Left ventricle myocardium superior (tissue), 1 donor: ENCODE measurements at places on chromosomes 2 and 18.

DNA sequence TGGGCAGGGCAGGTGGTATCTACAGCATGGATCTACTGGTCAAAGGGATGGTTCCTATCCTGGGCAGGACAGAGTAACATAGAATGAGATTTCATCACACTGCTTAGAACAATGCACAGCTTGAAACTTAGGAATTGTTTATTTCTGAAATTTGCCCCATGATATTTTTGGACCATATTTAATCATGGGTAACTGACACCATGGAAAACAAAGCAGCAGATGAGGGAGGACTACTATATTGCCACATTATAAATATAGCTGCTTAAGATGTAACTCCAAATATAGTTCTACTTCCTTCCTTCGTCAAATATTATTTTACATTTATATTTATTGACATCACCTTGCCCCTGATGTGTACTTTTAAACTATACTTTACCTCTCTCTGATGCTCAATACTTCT lies 254.7 kb downstream of the PTPRM start:
- no peak for DNase-seq

DNA sequence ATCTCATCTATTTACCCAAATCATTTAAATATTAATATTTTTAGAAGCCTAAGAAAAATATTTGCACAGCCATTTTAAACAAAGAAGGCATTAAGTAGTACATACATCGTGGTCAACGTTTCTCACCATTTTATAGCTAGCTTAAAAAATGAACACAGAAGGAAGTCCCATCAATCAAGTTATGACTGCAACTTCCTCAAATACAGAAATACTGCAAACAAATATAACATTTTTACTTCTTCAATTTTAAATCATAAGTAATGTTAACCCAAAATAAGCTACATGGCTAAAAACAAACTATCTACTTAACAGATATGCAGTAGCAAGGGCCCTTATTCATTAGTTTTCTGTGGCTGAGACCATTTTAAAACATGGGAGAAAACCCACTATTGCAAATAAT lies 30.6 kb downstream of the ITSN2 start:
- no peak for DNase-seq

DNA sequence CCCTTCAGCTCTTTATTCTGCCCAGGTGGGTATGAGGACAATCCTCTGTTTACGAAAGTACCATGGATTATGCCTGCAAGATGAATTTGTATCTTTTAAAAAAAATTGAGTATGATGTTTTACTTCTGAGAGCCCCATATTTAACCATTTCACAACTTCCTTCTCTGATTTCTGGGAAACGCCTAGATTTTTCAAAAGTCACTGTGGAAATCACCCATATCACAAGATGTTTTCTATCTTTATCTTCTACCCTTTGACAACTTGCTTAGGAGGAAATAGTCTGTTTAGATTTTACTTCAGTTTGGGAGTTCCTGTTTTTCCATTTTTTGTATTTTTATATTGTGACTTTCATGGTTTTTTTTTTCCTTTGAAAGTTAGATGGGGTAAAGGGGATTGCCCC lies 53.0 kb downstream of the ICOS start:
- no peak for DNase-seq

- peak; percentile 62 for DNase-seq
Observed at GRCh38 chr2:37344453-37345361, at the start of gene QPCT. Gene QPCT, plus strand, starts transcription at chr2:37344630. Its CDS starts 102 bp downstream, at chr2:37344732.

- peak; percentile 48 for DNase-seq
Observed at GRCh38 chr18:58321986-58322385, 278.0 kb downstream of the NEDD4L start.

DNA sequence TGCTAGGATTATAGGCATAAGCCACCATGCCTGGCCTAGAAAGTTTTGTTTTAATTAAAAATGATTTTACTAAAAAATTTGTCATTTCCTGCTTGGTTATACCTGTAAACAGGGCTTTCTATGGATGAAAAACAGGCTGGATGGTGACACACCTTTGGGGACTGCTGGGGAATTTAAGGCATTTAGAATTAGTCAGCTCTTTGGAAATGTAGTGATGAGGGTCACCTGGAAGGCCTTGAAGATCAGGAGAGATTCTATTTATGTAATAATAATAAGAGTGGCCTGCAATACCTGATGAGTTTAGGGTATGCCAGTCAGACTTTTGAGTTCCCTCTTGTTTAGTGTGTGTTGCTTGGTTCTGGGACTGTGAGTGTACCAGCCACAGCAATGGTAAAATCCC lies 51.1 kb downstream of the RALBP1 start:
- no peak for DNase-seq

DNA sequence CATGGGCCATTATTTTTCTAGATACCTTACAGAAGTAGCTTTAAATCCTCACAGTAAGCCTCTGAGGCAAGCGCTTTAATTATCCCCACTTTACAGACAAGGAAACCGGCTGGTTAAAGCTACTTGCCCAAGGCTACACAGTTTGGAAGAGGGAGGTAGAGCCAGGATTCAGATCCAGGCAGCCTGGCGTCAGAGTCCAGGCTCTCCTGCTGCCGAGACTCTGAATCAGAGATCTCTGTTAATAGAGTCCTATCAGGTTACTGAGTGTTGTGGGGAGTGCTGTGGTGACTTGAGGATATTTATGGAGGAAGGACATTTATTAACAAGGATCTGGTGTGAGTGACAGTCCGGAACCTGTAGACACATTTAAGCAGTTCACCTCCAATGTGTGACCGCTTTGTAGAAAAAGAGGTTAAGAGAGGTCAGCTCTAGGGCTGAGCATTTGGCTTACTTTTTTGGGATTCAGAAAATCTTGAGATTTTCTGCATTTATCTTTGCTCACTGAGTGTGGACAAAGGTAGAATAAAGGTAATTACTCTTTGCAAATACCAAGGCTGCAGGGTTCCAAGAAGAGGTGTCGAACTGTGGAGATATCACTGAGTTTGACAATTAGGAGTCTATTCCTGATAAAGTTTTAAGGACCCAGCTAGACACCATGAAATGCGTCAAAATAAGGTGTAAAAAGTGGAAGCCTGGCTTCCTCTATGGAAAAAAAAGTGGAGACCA lies 1.6 kb upstream of the CEP192 start:
- DNase-seq, result no peak

DNA sequence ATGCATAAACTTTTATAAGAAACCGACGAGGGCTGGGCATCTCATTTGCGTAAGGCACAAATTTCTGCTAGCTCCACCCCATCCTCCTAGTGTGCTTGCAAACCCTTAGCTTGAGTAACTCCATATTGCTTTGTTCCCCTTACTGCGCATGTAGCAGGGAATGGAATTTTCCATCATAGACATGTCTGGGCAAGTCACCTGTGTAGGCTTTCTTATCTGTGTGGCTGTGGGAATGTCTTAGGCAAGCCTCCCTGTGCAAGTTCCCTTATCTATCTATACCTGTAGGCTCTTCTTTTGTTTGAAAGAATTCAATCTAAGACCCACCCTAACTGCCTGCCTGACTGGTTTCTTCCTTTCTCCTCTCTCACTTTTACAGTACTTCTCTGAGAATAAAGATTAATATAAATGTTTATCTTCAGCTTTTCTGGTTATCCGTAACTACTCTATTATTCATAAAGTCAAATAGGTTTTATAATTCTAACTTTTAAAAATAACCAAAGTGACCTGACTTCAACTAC lies 217.6 kb upstream of the FIGN start:
- DNase-seq, result no peak

DNA sequence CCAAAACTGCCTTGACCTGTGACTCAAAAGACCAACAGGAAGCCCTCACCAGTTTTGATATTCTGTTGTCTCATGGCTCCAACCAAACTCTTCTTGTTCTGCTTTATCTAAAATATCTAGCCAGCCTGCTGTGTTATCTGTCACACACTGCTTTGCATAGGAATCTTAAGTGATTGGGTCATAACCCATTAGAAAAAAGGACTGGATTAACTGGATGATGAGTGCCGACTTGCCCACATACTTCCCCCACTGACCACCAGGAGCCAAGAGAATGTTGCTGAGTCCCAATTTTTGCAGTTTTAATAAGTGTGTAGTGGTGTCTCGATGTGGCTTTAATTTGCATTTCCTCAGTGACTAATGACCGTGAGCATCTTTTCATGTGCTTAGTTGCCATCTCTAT lies 6.5 kb downstream of the MOGAT1 start:
- no peak for DNase-seq

- no peak for DNase-seq
Observed at GRCh38 chr2:42868096-42868495, 75.7 kb upstream of the HAAO start.

- DNase-seq, result no peak
Observed at GRCh38 chr2:39217192-39217550, 26.6 kb downstream of the CDKL4 start.

- no peak for DNase-seq
Observed at GRCh38 chr2:161161074-161161706, 962 bp downstream of the TANK start.

DNA sequence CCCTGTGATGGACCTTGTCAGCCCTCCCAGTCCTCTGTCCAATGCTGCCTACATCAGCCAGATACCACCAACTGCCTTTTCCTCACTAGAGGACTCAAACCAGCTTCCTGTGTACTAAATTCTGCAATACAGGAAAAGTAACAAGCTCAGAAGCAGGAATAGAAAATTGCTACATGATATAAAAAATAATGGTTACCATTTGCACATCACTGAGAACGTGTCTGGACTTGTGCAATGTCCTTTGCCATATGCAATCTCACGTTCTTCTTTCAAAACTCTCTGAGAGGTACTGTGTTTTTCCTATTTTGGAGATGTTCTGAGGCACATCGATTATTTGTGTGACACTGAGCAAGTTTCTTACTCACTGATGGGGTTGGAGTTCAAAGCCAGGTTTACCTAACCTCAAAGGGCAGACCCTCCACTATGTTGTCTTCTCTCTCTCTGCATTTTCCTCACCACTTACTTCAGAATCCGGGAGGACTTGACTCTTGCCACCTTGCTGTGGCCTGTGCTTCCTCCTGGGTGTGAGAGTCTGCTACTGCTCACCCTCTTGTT lies 12.1 kb downstream of the UPP2 start:
- DNase-seq, result no peak

- DNase-seq, result no peak
Observed at GRCh38 chr18:34001376-34001775, 223.3 kb downstream of the NOL4 start.

DNA sequence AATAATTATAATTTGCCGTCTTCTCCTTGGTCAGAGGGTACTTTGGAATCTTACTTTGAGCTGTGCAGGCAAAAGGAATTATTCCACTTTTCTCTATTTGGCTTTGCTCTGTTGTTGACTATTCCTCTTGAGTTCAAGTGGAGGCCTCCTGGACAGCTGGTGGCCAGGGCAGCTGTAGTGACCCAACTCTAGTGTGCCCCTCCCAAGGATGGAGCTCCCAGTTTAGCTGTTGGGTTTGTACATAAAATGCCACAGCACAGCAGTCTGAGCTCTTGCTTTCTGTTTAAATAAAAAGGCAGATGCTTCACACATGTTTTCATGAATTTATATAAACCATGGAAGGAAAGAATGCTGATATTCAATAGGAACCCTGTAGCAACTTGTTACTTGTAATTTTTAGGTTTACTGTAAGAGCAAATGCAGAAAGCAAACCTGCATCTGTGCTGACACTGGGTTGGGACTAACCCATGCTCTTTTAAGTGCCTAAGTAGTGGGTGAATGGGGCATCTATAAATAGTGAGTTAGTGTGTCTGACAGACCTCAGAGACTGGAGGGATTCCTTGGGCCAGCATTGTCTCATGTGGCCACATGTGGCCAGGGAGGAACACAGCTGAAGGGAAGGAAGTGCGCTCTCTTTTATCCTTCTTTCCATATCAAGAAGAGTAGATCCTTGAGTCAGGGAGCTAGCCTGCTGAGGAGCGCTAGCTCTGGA lies 121.8 kb downstream of the FHOD3 start:
- DNase-seq, result no peak

DNA sequence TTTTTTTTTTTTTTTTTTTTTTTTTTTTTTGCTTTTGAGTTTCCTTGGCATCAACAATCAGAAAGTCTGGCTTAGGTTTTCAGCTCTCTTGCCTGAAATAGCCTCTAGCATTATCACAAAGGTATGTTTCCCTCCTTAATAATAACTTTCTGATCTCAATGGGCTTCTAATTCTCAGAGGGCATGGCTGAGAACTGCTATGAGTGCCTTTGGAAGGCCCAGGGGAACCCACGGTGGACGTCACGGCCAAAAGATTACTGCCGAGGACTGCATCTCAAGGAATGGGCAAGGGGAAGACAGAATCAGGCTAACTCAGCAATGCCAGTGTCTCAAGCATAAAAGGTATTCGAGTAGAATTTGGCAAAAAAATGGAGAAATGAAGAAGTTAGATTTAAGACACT lies 73.2 kb upstream of the SLC14A2 start:
- no peak for DNase-seq

GRCh38 chr2:170086751-170087412 lies 91.1 kb upstream of the MYO3B start:
- no peak for DNase-seq

- no peak for DNase-seq
Observed at GRCh38 chr2:3727397-3728045, 24.1 kb downstream of the DCDC2C start.
